ENCODE measurements at places on chromosomes 1 and 21.

DNA sequence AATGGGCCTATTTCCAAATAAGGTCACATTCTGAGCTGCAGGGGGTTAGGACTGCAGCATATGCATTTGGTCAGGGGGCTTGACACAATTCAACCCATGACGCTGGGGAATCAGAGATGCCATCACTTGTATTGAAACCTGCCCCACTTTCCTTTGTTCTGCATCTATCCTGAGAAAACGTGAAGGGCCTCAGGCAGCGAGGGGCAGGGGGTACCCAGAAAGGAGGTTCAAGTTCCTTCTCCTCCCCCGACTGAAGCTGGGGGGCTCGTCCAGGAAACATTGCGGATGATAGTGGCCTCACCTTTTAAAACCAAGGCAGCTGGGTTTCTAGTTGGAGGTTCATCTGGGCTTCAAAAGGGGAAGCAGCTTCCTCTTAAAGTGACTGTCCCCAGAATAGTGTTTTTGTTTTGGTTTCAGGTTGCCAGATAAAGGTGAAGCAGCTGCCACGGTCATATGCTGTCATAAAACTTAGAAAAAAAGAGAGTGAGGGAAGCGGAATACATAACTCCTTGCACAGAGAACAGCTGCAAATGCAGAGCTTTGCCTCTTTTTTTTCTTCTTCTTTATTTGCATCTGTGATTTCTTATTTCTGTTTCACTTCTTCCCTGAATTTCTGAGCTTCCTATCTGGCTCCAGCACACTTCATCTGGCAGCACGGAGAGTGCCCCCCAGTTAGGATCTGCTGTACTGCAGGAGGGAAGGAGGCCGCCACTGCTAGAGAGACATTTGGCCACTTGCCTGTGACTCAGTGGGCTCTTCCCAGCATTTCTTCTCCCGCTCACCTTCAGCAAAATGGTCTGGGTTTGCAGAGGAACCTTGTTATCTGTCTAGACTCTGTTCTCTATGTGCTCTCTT, 142.0 kb downstream of the AJAP1 start:
- no peak for DNase-seq

- no peak for DNase-seq
Observed at GRCh38 chr21:44846485-44847260, 26.8 kb downstream of the PTTG1IP start.

- DNase-seq = no peak
Observed at GRCh38 chr1:212024469-212025149, 10.7 kb downstream of the INTS7 start.

- DNase-seq = no peak
Observed at GRCh38 chr1:246527402-246528088, 20.5 kb upstream of the SMYD3 start.

GRCh38 chr1:223343692-223344091, 20.3 kb downstream of the SUSD4 start:
- no peak for DNase-seq

DNA sequence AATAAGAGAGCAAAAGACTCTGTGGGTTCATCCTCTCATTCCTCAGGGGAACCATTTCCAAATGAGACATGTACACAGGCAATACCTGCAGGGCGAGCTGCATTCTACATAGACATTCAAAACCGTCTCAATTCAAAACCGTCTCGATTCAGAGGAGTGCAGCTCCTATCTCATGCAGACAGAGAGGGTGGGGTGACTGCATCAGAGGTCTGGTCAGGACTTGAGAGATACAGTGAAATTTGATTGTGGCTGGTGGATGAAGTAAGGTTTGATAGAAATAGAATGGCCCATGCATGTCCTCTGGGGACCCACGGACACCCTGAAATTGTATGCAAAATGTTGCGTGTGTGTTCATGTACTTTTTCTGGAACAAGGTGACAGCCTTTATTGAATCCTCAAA, 27.3 kb downstream of the TEX35 start:
- DNase-seq = no peak

DNA sequence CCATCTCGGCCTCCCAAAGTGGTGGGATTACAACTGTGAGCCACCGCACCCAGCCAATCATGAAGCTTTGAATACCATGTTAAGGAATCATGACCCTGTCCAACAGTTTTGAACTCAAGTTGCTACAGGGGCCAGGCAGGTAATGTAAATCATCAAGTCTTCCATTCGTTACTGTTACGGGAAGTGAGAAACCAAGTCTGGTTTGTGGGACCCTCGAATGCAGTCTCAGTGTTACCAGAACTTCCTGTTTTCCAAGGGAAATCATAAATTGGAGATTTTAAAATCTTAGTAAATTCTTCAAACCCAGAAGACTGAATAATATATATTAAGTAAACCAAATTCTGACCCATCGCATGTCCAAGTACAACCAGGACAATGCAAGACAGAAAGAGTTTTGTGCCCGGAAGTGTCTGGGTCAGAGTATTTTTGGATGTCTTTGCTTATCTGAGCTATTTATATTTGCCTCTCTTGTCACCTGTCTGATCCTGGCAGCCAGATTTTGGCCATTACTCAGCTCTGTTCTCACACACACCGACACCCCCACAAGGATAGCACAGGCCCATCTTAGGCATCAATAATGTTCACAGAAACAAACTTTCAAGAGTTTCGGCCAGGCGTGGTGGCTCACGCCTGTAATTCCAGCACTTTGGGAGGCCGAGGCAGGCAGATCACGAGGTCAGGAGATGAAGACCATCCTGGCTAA, 8.8 kb downstream of the ATP5IF1 start:
- DNase-seq = no peak

- DNase-seq = no peak
Observed at GRCh38 chr1:87148661-87149060, 180.0 kb upstream of the LMO4 start.

- DNase-seq = no peak
Observed at GRCh38 chr21:18424276-18424675, 20.7 kb upstream of the TMPRSS15 start.

GRCh38 chr1:180932378-180932777, 19.7 kb downstream of the KIAA1614 start:
- DNase-seq = no peak

GRCh38 chr1:185287451-185287850, 29.6 kb downstream of the IVNS1ABP start:
- no peak for DNase-seq

DNA sequence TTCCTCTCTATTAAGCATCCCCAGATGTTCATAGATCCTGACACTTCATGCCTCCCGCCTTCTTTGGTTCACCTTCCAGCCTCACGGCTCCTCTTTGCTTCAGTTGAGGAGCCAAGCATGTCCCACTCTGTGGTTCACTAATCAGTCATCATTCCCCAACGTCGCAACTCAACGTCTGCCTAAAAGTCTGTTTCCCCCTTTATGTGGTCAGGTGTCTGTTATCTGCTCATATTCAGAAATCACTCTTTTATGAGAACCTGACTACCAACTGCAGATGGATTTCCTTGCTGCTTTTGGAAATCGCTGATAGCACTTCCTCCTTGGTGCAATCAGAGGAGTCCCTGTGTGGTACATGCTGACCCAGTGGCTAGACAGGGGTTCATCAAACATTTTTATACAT, 94.1 kb upstream of the VANGL1 start:
- no peak for DNase-seq

DNA sequence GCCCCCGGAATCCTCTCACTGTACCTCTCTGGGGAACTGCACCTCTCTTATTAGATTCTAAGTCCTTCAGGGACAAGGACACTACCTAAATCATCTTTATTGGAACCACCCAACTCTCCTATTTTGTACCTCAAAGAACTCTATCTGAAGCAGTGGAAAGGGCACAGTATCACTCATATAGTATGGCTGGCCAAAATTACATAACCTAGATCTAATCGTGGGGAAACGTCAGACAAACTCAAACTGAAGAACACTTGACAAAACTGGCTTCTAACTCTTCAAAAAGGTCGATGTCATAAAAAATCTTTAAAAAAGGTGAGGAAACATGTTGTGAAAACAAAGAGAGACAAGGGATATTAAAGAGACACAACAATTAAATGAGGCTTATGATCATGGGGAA, 210.0 kb downstream of the SLC45A1 start:
- DNase-seq = no peak

GRCh38 chr21:44582055-44582454, 1.7 kb upstream of the KRTAP10-5 start:
- DNase-seq = no peak

GRCh38 chr1:48611841-48612240, 139.8 kb upstream of the SPATA6 start:
- DNase-seq = no peak

DNA sequence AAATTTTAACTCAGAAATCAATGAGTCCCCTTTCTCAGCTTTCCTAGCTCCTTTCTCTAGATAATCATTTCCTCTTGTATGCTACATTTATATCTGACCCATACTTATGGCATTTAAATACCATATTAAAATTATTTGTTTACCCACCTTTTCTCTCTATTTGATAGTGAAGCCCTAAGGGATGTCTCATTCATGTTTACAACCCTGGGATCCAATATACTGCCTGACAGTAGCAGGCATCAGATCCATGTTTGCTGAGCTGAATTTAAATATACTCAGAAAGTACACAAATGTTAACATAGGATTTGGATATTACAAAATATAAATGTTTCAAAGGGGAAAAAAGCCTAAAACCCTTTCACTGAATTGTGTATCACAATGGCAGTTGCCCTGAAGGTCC, 26.5 kb downstream of the SCMH1 start:
- no peak for DNase-seq

GRCh38 chr21:41589131-41589530, 81.2 kb upstream of the TMPRSS2 start:
- DNase-seq = no peak

DNA sequence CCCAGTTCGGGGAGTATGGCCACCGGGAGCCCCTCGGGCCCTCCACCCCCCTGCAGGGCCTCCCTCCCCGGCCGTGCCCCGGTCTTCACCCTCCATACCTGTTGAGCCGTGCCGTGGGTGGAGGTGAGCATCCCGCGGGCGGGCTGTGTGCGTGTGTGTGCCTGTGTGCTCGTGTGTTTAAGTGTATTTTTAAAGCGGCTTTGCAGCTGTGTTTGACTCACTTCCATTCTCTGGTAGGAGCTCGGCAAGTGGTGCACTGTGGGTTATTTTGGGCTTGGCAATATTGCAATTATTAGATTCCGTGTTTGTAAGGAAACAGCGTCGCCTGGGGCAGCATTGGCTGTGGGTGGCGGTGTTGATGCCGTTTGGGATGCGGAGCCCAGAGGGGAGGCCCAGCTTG, 20.3 kb upstream of the PLCH2 start:
- no peak for DNase-seq

- no peak for DNase-seq
Observed at GRCh38 chr1:15963968-15964648, 11.8 kb downstream of the ZBTB17 start.

DNA sequence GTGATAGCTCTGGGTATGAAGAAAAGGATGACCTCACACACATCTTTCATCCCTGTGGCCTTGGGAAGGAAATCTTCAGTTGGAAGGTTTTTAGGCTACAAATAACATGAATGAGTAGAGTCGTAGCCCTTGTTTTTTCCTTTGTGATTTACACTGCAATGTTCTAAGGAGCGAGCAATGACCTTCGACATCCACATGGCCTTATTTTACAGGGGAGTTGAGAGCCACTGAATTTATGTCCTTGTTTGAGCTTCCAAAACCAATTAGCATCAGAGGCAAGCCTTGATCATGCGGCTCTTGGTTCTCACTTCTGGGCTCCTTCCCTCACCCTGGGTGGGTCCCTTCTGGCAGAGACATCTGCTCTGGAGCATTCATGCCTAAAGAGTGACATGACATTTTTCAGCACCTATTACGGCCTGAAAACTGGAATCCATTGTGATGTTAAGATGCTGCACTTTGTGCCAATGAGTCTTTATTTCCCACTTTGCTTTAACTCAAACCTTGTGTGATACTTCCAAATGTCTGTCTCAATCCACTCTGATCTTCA, 70.5 kb upstream of the RUNX1 start:
- DNase-seq = no peak

All from activated CD4-positive, alpha-beta T cell treated with anti-CD3 and anti-CD28 coated beads for 1 hour (primary cell).